ENCODE measurements at places on chromosomes 7 and 10.

DNA sequence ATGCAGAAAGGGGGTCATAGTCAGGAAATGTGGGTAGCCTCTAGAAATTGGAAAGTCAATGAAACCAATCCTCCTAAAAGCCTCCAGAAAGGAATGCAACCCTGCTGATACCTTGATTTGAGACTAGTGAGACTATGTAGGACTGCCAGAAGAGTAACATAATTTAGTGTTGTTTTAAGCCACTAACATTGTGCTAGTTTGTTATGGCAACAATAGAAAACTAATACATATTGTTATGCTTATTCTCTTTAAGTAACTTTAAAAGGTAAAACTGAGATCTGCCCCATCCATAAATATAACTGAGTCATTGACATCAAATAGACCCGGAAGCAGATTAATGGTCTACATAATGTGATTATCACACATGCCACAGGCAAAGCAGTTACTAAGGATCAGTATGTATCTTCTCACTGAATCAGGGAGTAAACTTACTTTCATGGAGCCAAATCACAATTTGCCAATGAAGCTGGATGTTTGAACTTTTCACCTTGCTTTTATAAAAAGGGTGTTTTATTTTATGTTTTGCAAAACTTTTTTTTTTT is 146.4 kb upstream of the TMEM106B start:
- H3K4me1 ChIP-seq, result no peaks in the 10 kb centered on the region
- no peaks in the 10 kb centered on the region for H3K27me3 ChIP-seq
- DNase-seq, result no peak
- H3K27ac ChIP-seq, result no peak overlapping the region
- H3K36me3 ChIP-seq, result no peaks in the 10 kb centered on the region

GRCh38 chr10:78919181-78919966 is 149.4 kb upstream of the ZMIZ1 start:
- H3K4me1 ChIP-seq, result peaks cover 3% of the 10 kb centered on the region
- H3K27me3 ChIP-seq, result no peaks in the 10 kb centered on the region
- DNase-seq, result no peak
- no peak overlapping the region for H3K27ac ChIP-seq
- H3K36me3 ChIP-seq, result no peaks in the 10 kb centered on the region
- no peak overlapping the region for H3K4me3 ChIP-seq

- H3K36me3 ChIP-seq, result no peaks in the 10 kb centered on the region
- no peak for DNase-seq
- no peaks in the 10 kb centered on the region for H3K27me3 ChIP-seq
- H3K4me1 ChIP-seq, result no peaks in the 10 kb centered on the region
Observed at GRCh38 chr7:80302078-80302477, 167.4 kb downstream of the GNAI1 start.

DNA sequence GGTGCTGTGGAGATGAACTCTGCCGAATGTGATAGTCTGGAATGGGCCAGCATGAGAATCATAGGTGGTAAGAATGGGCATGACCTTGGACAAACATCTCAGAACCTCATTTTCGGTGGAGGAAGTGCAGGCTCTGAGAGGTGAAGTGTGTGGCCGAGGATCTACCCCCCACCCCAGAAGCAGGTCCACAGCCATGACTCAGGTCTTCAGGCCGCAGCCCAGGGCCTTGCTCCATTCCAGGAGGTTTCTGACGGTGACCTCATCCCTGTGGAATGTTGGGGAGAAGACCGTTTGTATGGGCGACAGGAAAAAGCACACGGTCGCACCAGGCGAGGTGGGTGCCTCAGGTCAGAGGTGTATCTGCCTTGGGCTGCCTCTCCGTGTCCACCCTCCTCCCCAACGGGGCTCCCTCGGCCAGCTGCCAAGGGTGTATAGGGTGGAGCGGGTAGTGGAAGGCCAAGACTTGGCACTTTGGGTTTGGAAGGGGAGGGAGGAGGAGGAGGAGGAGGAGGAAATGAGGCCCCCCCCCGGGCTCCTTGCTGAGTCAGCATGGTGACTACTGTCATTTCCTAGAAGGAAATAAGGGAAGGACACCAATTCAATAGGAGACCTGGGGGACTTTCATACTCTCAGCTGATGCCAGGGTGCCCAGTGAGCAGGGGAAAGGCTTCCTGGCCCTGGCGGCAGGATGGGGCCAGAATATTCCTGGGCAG is 168.0 kb upstream of the RHEB start:
- H3K36me3 ChIP-seq, result peaks cover 2% of the 10 kb centered on the region
- no peak for DNase-seq
- no peaks in the 10 kb centered on the region for H3K4me1 ChIP-seq
- H3K27ac ChIP-seq, result no peak overlapping the region
- H3K4me3 ChIP-seq, result no peak overlapping the region

GRCh38 chr10:98457721-98458120 is 11.0 kb upstream of the HPS1 start:
- H3K36me3 ChIP-seq, result no peaks in the 10 kb centered on the region
- H3K4me3 ChIP-seq, result no peak overlapping the region
- no peaks in the 10 kb centered on the region for H3K4me1 ChIP-seq
- DNase-seq, result peak; percentile 65
- H3K27me3 ChIP-seq, result no peaks in the 10 kb centered on the region

GRCh38 chr7:46424934-46425333 is 503.9 kb upstream of the IGFBP3 start:
- no peak overlapping the region for H3K4me3 ChIP-seq
- no peaks in the 10 kb centered on the region for H3K36me3 ChIP-seq
- no peaks in the 10 kb centered on the region for H3K27me3 ChIP-seq

DNA sequence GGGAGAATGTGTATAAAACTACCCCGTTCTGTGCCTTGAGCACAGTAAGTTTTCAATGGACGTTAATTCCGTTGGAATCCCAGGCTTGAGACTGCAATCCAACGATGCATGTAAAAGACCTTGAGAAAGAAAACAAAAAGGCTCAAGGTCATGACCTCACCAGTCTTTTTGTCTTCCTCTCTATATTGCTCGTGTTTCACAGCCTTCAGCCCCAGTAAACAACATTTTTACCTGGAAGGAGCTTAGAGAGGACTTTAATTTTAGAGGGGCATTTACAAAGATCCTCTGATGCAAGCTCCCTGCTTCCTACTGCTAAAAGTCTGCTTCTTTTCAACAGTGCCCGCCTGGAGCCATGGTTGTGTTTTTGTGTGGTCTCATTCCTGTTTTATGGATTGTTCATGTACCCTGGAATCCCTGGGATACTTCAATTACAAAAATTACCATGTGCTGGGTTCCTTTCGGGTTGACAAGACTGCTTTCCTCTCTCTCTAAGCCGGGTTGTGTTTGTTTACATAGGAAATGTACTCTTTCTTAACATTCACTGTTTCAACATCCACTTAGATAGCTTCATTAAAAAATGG is 320.1 kb upstream of the NFE2L3 start:
- DNase-seq, result no peak
- H3K4me3 ChIP-seq, result no peak overlapping the region
- H3K4me1 ChIP-seq, result no peaks in the 10 kb centered on the region
- no peaks in the 10 kb centered on the region for H3K36me3 ChIP-seq

- no peak for DNase-seq
- H3K4me3 ChIP-seq, result peak overlapping the region; percentile 57
- H3K27me3 ChIP-seq, result no peaks in the 10 kb centered on the region
- peaks cover 7% of the 10 kb centered on the region for H3K4me1 ChIP-seq
Observed at GRCh38 chr10:24463611-24464426, 254.9 kb downstream of the KIAA1217 start.

GRCh38 chr7:98899816-98900215 is 21.5 kb downstream of the TRRAP start:
- no peaks in the 10 kb centered on the region for H3K4me1 ChIP-seq
- no peaks in the 10 kb centered on the region for H3K27me3 ChIP-seq
- H3K27ac ChIP-seq, result no peak overlapping the region
- no peak overlapping the region for H3K4me3 ChIP-seq

GRCh38 chr10:60910543-60910942 is 33.4 kb downstream of the RHOBTB1 start:
- H3K27me3 ChIP-seq, result no peaks in the 10 kb centered on the region
- no peak overlapping the region for H3K27ac ChIP-seq
- no peaks in the 10 kb centered on the region for H3K4me1 ChIP-seq
- no peaks in the 10 kb centered on the region for H3K36me3 ChIP-seq

DNA sequence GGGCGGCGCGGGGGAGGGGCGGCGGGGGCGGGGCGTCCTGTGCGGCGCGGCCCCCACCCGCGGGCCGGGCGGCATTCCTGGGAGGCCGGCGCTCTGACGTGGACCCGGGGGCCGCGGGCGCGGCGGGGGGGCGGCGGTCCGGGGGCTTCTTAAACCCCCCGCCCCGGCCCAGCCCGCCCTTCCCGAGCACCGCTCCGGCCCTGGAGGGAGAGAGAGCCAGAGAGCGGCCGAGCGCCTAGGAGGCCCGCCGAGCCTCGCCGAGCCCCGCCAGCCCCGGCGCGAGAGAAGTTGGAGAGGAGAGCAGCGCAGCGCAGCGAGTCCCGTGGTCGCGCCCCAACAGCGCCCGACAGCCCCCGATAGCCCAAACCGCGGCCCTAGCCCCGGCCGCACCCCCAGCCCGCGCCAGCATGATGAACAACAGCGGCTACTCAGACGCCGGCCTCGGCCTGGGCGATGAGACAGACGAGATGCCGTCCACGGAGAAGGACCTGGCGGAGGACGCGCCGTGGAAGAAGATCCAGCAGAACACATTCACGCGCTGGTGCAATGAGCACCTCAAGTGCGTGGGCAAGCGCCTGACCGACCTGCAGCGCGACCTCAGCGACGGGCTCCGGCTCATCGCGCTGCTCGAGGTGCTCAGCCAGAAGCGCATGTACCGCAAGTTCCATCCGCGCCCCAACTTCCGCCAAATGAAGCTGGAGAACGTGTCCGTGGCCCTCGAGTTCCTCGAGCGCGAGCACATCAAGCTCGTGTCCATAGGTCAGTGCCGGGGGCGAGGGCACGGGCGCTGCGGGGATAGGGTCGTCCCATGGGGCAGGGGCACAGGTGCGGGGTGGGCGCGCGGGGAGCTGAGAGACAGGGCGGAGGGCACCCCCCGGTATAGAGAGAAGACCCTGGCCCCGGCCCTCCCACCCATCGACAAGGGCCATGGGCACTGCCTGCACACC is at the start of gene FLNC:
FLNC (plus strand) TSS at position 176 of the 947 bp plus-strand sequence; CDS start at position 408, 232 bp downstream.
- H3K27ac ChIP-seq, result no peak within 1 kb of the TSS
- peaks cover 3% of the 10 kb centered on the region for H3K4me1 ChIP-seq
- H3K36me3 ChIP-seq, result no peaks in the 10 kb centered on the region
- peak within 1 kb of the TSS; percentile 39 for H3K4me3 ChIP-seq

DNA sequence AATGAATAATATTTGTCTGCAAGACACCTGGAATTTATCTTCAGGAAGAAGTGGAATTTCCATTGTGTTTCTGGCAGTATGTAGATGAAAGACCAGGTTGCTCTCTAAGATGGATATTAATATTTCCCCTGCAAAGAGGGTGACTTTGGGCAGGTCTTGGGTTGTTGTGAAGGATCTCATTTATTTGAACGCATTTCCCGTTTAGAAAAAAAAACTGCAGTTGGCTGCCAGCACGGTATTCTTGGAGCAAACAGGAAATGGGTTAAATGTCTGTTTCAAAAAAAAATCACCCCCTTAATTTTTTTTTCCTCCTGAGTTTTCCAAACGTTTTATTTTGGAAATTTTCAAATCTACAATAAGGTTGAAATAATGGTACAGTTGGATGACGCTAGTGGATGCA is 11.5 kb downstream of the EIF4H start:
- no peak overlapping the region for H3K4me3 ChIP-seq
- DNase-seq, result no peak
- no peaks in the 10 kb centered on the region for H3K27me3 ChIP-seq
- no peak overlapping the region for H3K27ac ChIP-seq
- peaks cover 27% of the 10 kb centered on the region for H3K36me3 ChIP-seq
